Amniotic epithelial cell (primary cell): ENCODE measurements at places on chromosomes 11 and 22.

- DNase-seq = no peak
Measured at GRCh38 chr11:94139416-94139815, 10.8 kb downstream of the PANX1 start.

DNA sequence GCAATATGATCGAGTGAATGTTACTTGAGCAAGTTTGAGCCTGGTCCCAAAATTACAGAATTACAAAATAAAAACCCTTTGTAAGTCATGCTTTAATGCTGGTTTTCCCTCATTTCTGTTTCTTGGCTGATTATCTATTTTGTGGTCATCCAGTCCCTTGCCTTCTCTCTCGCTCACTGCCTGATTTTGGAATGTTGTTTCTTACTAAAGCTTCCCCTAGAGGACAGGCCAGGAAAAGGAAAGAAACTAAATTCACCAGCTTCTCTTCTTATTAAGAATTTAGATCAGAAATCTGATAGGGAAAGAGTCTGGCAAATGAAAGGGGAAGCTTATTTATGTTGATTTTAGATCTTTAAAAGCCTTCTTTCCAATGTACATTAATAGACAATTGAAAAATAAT, 16.6 kb upstream of the BDNF start:
- DNase-seq = peak; percentile 63

DNA sequence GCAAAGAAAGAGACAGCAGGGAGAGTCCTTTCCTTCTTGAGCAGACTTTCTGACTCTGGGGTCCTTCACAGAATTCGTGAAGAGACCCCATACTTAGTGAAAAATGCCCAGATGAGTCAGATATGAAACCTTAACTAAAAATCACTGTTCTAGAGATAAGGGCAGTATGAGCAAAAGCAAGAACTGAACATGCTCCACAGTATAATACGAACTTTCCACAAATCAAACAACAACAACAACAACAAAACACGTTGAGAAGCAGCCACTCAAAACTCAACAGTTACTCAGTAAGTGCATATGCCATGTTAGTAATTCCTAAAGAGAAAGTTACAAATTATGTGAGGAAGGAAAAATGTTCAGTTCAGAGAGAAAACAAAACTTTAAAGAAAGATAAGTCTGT, 44.3 kb downstream of the PITPNB start:
- no peak for DNase-seq

- no peak for DNase-seq
Measured at GRCh38 chr11:130244848-130245247, 69.9 kb downstream of the ZBTB44 start.

DNA sequence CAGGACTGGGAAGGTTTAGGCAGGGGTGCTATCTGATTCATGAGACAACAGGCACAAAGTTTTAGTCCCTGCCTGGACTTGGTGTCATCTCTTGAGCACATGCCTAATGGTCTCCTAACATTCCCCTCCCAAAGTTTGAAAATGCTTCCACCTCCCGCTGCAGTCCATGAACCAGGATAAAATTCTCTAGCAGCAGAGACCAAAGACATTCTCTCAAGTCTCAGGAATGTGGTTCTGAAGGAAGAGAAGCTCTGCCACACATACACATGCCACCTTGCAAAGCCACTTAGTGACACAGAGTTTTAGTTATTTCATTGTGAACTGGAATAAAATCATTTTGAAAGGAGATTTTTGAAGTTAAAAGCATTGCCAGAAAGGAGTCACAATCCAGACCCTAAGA, 15.5 kb downstream of the OR51B6 start:
- no peak for DNase-seq

DNA sequence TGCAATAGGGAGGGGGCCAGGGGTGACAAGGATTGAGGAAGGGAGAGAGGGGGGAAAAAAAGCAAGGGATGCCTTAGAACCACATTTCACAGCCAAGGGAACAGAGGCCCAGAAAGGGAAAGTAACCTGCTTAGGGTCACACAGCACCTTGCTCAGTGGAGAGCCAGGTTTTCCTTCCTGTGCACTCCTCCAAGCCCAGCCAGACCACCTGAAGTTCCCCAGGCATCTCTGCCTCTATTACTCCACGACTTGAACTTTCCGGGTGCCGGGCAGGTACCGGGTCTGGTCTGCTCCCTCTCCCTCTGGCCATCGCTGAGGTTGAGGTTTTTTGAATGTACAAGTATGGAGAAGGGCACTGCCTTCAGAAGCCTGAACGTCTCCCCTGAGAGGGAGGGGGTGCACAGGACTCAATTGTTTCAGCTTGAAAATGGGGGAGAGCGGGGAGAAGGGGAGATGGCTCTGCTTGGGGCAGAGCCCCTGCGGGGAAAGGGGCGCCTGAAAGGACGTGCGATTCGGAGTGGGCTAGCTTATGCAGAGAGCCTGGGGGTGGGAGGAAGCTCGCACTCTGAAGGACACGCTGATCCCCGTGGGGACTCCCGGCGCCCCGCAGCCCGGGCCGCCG, 516 bp upstream of the SERPINH1 start:
- DNase-seq = no peak

GRCh38 chr11:23520226-23520960, 660.1 kb upstream of the CCDC179 start:
- DNase-seq = no peak

DNA sequence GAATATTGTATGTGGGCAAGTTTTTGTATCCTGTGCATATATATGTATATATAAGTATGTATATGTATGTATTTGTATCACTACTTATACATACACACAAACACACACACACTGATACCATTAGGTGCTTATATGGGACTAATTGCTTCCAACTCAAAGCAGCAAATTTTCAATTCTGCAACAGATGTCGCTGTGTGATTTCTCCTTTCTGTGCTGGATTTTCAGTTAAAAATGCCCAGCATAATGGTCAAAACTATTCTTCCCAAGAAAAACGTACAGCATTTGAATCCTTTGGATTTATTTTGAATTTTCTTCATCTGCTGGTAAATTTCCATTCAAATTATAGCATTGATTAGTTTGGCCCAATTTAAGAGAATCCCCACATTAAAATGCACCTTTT, 4.3 kb downstream of the CADM1 start:
- no peak for DNase-seq

- no peak for DNase-seq
Measured at GRCh38 chr11:64887757-64888405, 9.5 kb upstream of the EHD1 start.
